B cell (primary cell): ENCODE measurements at places on chromosomes 13 and 19. TPM values are rescaled to one million over a fixed set of nuclear protein-coding genes. Genes with fewer than 3 reads are reported as not detected.

DNA sequence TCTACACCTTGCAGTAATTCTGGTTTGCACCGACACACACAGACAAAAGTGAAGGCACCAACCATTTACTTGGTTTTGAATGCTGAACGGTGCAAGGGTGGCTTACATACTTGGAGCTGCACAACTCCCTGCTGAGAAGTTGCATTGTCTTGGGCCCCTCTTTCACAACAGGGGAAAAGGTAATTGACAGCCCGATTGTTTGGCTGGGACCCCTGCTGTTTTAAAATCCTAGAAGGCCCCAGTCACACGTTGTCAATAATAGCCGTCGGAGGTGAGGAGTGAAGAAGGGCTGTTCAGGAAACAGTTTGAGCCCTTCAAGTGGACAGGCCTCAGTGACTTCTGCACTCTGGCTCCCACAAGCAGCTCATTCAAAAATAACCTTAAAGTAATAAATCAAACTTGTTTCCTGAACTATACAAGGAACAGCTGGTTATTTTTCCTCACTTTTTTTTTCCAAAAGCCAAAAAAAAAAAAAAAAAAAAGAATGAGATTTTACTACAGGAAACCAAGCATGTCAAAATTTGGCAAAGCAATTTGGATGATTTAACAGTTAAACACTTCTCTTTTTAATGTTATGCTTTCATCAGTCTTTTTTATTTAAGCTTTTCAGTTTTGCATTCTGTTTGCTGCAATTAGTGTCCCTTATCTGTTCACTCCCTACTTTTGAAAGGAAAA lies 19.0 kb upstream of the SPRY2 start:
- H3K27me3 ChIP-seq: no peaks in the 10 kb centered on the region
- no peaks in the 10 kb centered on the region for H3K4me1 ChIP-seq
- H3K4me3 ChIP-seq: no peak overlapping the region
- H3K27ac ChIP-seq: no peak overlapping the region
- DNase-seq: no peak
- no peaks in the 10 kb centered on the region for H3K36me3 ChIP-seq

PRODH2 gene
- total RNA-seq: not detected in 2 replicates

GRCh38 chr13:104450006-104450405 lies 1383.8 kb upstream of the SLC10A2 start:
- no peak overlapping the region for H3K4me3 ChIP-seq
- no peak overlapping the region for H3K27ac ChIP-seq
- no peaks in the 10 kb centered on the region for H3K27me3 ChIP-seq
- no peaks in the 10 kb centered on the region for H3K36me3 ChIP-seq

GRCh38 chr19:13707915-13708314 lies 56.4 kb upstream of the MRI1 start:
- no peak overlapping the region for H3K27ac ChIP-seq
- DNase-seq: no peak
- H3K4me3 ChIP-seq: no peak overlapping the region
- no peaks in the 10 kb centered on the region for H3K36me3 ChIP-seq
- H3K4me1 ChIP-seq: no peaks in the 10 kb centered on the region

DNA sequence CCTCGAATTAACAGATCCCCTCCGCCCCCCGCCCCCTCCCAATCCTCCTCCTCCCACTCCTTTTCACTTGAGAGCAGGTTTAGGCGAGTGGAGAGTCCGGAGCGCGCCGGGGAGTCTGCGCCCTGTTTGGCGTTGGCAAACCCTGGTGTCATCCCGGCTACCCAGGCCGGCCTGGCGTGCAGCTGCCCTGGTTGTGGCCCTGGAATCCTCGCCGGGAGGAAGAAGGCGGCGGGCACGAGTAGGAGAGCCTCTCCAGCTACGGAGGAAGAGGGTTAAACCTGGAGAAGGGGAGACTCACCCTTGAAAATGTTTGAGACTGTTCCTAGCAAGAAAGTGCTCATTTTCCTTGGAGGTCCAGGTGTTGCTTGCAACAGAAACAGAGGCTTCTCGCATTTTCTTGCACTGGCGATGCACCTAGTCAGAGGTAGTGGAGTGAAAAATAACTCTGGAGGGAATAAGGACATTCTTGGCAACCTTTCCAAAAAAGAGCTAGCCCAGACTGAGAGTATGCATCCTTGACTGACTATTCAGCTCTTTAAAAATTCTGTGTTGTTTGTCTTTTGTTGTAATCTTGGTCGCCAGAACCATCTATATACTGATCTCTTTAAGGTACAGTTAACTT lies 1.3 kb upstream of the SOX21 start:
- peaks cover 24% of the 10 kb centered on the region for H3K27me3 ChIP-seq
- peaks cover 15% of the 10 kb centered on the region for H3K4me1 ChIP-seq
- no peak overlapping the region for H3K4me3 ChIP-seq
- no peak for DNase-seq
- no peaks in the 10 kb centered on the region for H3K36me3 ChIP-seq

DNA sequence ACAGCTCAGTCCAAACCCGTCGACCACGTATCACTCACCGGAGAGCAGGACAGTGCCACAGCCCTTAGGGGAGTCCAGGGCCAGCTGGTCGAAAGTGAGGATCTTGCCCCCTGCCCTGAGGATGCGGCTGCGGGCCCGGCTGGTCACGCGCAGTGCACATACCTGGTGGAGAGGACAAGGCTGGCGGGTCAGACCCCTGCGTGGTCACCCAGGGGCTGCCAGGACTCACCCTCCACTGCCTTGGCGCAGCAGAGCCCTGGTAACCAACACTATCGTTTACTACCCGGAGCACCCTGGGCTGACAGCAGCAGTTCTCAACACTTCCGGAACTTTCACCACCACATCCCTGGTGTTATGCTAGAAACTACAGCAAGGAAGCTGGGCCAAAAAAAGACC lies 1.2 kb upstream of the FAM83E start:
- H3K27me3 ChIP-seq: no peaks in the 10 kb centered on the region
- H3K4me3 ChIP-seq: no peak overlapping the region
- H3K36me3 ChIP-seq: no peaks in the 10 kb centered on the region
- no peak for DNase-seq
